Cerebellum (tissue), 4 donors: ENCODE measurements at places on chromosomes 7 and 10. TPM values are rescaled to one million over a fixed set of nuclear protein-coding genes. Genes with fewer than 3 reads are reported as not detected.

The RBM48 gene
- 18.2 TPM for total RNA-seq

The INMT gene
- total RNA-seq = 0.73 TPM

The SLC13A1 gene
- not detected for total RNA-seq

The LIPM gene
- total RNA-seq = not detected

The MKX gene
- 1.8 TPM for total RNA-seq

The STOX1 gene
- total RNA-seq = 16.2 TPM

The OGDHL gene
- 14.8 TPM for total RNA-seq

The PRPF18 gene
- 32.1 TPM for total RNA-seq

The WASHC2A gene
- 33.2 TPM for total RNA-seq

The MPP7 gene
- 5.6 TPM for total RNA-seq

The MRPS17 gene
- total RNA-seq = 12.5 TPM

The PRXL2A gene
- 36.8 TPM for total RNA-seq

The COL26A1 gene
- total RNA-seq = 16.3 TPM

The ASL gene
- 10.3 TPM for total RNA-seq

The OR2A1 gene
- not detected for total RNA-seq

The MUC12 gene
- total RNA-seq = 0.18 TPM

The ZPBP gene
- not detected for total RNA-seq

DNA sequence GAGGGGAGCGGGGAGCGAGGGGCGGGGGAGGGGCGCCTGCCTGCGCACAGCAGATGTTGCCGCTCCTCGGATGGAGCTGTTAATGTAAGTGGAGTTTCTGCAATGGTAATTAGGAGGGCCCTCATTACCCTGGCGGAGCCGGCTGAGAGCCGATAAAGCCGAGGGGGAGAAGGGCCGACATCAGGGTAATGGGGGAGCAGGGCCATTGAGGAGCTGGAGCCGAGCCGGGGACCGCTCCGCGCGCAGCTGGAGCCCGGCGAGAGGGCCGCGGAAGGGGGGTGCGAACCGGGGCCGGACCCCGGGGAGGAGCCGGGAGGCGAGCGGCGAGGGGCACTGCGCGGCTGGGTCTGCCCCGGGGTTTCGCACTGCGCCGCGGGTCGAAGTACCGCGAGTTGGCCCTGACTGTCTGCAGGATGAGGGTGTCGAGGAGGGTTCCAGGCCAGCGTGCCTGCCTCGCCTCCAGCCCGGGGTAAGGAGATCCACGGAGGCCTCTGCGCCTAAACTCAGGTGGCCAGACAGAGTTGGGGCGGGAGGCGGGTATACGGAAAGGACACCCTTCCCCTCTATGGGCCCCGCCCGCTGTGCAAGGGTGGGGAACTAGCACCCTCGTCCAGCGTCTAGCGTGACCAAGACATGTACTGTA is 55.0 kb upstream of the LBX1 start:
- no peak for DNase-seq

- DNase-seq = no peak
These were observed 3.8 kb upstream of the CAV2 start for GRCh38 chr7:116495736-116496135.

- no peak for DNase-seq
These were observed 109.5 kb downstream of the PRKG1 start for GRCh38 chr10:51183783-51184182.

DNA sequence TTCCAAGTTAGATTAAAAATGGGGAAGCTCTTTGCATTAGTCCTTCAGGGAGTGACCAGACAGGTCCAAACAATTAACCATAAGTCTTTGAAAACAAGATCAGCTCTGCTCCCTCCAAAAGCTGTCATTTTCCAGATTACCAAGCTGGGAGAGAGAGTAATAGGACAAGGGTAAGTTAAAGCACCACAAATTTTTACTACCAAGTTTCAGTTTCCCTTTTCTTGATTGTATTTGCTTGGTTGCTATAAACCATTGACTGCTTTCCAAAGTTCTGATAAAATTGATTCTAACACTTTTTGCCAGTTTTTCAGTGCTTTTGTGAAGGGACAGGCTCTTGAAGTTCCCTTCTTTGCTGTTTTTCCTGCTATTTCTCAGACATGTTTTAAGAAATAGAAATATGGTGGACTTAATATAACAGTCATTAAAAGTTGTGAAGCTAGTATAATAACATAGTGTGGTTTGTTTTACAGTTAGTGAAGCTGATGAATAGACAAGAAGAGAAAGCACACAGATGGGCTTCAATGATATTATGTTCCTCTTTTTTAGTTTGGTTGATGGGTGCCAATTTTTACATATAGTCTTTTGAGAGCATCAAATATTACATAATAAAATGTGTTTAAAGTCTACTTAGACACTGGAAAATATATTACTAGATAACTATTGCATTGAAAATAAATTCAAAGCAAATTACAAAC is 40.0 kb upstream of the ZNF365 start:
- DNase-seq = no peak

- no peak for DNase-seq
These were observed 94.4 kb downstream of the JAZF1 start for GRCh38 chr7:28086198-28086597.

GRCh38 chr7:104136981-104137380 is 70.8 kb downstream of the ORC5 start:
- DNase-seq = no peak

- DNase-seq = no peak
These were observed 15.4 kb downstream of the SEC61G start for GRCh38 chr7:54743580-54743979.

DNA sequence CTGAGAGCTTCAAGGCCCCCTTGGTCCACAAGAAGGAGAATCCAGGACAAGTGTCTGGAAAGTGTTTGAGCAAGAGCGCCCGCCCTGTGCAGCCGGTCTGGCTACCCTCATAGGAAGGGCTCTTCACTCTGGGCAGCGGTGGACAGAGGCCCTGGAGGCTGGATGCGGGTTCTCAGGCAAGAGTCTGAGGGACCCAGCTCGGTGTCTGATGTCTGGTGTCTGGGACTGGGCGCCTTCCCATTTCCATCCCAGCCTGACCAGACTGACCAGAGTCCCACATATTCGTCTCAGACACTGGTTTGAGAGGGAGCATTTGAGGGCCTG is 59.8 kb downstream of the HK1 start:
- no peak for DNase-seq

DNA sequence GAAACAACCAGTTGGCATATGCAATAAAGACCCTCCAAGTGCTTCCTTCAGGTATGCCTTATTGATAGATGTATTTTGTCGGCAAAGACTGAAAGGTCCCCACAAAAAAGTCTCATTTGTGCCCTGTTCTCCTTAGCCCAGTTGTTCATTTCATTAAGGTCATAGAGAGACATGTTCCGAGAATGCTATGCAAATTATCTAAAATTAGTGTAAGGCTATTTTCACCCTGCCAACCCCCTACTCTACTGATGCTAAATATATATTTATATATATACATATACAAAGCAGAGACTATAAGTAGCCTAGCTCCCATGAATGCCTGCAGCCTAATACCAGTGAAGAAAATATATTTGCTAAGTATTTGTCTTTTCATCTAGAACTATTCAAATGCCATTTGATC is 96.7 kb upstream of the ADO start:
- DNase-seq = no peak

DNA sequence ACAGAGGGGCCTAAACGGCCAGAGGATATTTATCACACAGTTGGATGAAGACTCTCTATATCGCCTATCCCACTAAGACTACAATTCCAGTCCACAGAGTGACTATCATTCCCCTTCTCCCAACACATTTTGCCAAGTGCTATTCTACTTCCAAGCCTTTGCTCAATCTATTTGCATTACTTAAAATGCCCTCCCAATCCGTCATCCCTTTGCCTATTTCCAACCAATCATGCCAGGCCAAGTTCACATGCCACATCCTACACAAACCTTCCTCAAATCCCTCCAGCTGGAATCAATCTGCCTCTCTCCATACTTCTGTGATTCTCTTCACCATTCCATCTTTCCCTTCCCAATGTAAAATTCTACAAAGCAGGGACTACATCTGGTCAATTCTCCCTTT is 38.2 kb downstream of the SMURF1 start:
- no peak for DNase-seq

DNA sequence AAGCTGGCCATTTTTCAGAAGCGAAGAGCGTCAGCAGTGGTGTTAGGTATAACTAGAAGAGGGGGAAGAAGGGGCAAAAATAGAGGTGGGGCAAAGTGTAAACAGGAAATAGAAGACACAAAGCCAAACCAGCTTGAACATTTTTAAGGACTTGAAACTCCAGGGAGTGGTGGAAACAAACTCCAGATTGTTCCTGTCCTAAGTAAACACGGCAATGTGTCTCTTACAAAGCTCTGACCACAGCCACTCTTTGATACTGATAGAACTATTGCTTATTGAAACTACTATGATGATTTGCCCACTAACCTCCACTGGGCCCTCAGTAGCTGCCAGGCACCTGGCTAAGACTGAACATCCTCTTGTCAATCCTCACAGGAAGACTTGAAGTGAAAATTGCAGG is 20.8 kb upstream of the CDH23 start:
- DNase-seq = no peak

GRCh38 chr7:142718313-142718712 is 31.0 kb upstream of the PRSS1 start:
- no peak for DNase-seq

- DNase-seq = peak; percentile 13
These were observed 182.8 kb upstream of the CDC14C start for GRCh38 chr7:48741545-48741944.

GRCh38 chr7:1974290-1975101 is 258.2 kb downstream of the MAD1L1 start:
- DNase-seq = peak; percentile 32

DNA sequence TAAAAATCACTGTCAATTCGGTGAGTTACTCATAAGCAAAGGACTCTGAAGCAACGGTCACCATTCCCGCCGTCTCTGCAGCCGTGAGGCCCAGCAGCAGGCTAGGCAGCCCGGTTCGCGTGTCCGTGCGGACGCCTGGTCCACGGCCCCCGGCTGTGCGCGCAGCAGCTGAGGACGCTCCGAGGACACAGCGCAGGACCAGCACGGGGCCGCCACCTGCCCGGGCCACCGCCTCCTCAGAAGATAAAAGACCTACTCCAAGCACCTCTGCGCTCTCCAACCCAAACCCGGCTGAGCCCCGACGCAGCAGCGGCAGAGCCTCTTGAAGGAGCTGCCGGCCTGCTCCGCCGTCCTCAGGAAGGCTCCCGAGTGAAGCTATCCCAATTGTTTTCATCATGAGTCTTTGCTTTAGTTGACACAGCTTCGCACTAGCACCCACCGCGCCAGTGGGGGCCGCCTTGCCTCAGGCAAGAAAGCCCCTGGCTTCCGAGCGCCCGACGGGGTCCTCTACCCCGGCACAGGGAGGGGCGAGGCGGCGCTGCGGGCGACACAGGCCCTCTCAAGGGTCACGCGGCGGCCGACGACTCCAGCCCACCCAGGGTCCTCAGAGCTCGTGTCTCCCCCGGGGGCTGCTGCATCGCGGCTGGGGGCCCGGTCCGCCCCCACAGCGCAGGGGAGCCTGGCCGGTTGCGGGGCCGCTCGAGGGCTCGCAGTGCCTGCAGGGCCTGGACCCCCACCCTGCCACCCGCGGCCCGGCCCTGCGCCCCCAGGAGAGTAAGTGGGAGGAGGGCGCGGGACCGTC is 16.9 kb upstream of the GPR146 start:
- no peak for DNase-seq

GRCh38 chr10:88244781-88245625 is 338.1 kb downstream of the RNLS start:
- DNase-seq = no peak

- DNase-seq = no peak
These were observed 13.3 kb downstream of the KMT2E start for GRCh38 chr7:105027176-105027853.

DNA sequence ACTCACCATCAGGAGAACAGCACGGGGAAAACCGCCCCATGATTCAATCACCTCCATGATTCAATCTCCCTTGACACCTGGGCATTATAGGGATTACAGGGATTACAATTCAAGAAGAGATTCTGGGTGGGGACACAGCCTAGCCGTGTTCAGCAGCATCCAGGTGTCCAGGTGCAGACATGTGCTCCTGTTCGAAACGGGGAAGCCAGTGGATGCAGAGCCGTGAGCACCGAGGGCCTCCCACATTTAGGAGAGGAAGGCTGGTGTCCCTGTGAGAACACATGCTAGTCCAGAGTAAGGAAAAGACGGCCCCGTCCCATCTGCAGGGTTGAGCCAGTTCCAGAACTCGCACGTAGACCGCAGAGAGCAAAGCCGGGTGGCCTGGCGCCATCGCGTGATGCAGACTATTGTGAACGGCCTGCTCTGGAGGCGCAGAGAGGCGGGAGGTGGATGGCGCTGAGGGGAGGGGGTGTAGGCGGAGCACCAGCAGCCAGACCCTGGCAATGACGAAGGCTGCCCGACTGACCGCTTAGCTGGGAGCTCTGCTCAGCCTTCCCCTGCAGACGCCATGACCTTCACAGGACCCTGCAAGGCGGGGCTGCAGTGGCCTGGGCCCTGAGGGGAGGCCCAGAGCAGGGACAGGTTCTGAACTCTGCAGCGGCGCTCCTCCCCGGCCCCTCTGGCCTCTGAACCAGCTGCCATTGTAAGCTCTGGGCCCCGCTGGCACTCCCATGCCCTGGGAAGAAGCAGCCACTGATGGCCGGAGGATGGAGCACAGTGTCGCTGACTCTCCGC is 141.6 kb upstream of the TCERG1L start:
- peak; percentile 42 for DNase-seq

DNA sequence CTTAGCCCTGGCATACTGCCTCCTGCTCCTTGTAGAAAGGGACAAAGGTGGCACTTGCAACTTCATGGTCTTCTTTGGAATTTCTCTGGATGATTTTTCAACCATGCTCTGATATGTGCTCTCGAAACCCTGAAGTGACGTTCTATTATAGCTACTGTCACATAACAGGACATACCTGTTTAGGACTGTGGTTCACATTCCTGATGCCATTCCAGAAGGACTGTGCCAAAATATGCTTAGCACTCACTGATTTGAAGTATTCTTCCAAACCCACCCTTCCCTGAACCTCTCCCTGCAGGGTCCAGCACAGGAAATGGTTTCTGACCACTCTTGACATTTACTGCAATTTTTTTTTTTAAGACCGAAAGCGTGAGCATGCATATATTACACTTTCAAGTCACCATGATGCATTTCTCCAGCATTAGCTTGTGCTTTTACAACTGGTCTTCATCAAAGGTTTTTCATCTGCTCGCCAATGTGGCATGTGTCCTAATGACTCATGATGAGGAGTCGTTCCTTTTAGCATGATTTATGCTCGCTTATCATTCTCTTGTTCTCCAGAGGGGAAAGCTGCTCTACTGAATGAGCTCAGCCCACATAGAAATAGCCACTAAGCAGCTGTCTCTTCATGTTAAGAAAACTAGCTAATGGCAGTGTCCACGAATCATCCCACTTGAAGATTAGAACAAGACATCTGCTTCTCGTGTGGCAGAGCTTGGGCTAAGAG is 135.2 kb downstream of the ADAM12 start:
- no peak for DNase-seq

DNA sequence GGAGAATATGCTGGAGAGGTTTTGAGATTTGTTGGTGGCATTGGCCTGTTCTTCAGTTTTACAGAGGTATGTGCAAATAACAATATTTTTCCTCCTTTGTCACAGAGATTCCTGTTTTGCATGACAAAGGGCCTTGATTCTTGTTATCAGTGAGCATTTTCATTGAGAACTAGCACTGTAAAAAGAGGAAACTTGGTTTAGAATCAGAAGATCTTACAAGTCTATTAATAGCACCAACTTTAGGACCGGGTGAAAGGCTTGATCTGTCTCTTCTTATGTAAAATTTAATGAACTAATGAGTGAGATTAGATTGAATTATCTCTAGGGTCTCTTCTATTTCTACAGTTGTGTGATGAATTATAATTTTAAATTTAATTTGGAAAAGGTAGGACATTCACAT is 25.5 kb downstream of the TSPAN13 start:
- no peak for DNase-seq
